CD4-positive, alpha-beta T cell treated with Interferon alpha-2 for 1 hour (primary cell): ENCODE measurements at places on chromosomes 11 and 22.

DNA sequence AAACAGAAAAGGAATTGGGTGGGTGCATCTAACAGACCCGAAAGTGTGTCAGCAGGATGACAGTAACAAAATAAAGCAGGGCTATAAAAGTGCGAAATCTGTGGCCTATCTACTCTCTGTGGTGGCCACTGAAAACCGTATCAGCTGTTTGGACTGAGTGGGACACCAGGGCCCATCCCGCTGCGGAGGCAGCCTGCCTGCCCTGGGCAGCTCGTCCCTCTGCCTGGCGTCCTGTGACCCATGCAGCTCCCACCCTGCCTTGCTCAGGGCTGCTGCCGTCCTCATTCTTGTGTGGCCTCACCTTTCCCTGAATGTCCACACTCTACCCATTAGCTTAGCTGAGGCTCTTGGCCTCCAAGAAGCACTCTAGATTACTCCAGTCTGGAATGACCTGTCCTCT lies 30.4 kb downstream of the CARS1 start:
- no peak for DNase-seq

GRCh38 chr22:19597399-19597735 lies 73.2 kb upstream of the CLDN5 start:
- DNase-seq, result peak; percentile 58

DNA sequence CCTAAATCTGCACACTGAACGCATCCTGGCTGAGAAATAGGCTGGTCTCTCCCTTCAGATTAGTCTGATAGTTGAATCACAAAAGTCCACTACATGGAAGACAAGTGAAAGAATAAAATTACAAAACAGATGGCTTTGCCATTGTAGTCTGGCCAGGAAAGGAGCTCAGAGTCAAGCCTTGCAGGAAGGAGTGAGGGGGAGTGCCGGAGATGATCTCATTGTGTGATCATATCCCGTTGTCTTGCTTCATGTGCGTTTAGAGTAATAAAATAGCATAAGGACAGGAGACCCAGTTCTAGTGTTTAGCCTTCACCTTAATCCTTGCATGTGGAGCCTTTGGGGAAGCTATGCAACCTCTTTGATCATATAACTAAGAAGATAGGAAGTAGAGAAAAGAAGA lies 666.7 kb upstream of the RAG2 start:
- DNase-seq, result no peak

- no peak for DNase-seq
These were observed 9.4 kb downstream of the NCF4 start for GRCh38 chr22:36870250-36870649.

DNA sequence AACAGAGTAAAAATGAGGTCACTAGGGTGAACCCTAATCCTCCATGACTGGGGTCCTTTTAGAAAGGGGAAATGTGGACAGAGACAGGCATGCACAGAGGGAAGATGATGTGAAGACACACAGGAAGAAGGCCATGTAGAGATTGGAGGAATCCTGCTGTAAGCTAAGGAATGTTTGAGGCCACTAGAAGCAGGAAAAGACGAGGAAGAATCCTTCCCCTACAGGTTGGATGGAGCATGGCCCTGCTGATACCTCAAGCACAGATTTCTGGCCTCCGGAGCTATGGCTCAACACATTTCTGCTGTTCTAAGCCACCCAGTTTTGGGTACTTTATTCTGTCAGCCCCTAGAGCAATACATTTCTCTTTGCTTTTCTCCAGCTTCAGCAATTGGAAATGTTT lies 486.9 kb downstream of the MIAT start:
- DNase-seq, result no peak

- no peak for DNase-seq
These were observed 12.5 kb upstream of the MS4A10 start for GRCh38 chr11:60772666-60773065.

- no peak for DNase-seq
These were observed 15.8 kb downstream of the CCDC134 start for GRCh38 chr22:41816241-41816640.

- no peak for DNase-seq
These were observed 67.9 kb upstream of the WNT7B start for GRCh38 chr22:46044621-46045458.

DNA sequence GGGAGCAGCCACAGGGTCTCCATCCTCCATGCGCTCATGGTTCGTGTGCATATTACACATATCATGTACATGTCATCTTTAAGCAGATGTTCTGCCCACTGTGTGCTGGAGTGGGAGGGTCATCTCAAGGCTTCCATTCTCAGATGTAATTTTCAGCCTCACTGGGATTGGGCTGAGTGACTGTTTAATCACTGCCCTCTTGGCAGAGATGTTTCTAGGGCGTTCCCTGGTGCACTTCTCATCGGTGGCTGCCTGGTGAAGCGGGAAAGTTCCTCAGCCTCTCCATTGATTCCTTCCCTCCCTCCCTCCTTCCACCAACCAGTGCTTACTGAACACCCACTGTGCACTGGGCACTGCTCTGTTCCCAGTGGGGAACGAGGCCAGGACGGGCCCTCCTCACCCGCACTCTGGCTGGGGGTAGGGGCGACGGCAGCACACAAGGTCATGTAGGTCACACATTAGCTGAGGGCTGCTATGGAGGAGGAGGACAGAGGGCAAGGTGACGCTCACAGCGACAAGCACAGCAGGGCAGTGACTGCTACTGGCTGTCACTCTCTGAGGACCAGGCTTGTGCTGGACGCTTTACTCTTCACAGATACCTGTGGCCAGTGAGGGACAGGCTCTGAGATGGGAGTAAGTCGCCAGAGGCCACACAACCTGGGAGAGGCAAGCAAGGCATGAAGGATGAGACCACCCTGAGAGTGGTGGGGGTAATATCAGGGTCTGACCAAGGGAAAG lies 22.9 kb downstream of the GNAZ start:
- no peak for DNase-seq

GRCh38 chr11:8948886-8949285 lies 6.1 kb upstream of the ASCL3 start:
- no peak for DNase-seq

GRCh38 chr11:133011604-133012003 lies 520.7 kb downstream of the OPCML start:
- DNase-seq, result no peak

- no peak for DNase-seq
These were observed 25.0 kb upstream of the MGAT3 start for GRCh38 chr22:39431821-39432251.

DNA sequence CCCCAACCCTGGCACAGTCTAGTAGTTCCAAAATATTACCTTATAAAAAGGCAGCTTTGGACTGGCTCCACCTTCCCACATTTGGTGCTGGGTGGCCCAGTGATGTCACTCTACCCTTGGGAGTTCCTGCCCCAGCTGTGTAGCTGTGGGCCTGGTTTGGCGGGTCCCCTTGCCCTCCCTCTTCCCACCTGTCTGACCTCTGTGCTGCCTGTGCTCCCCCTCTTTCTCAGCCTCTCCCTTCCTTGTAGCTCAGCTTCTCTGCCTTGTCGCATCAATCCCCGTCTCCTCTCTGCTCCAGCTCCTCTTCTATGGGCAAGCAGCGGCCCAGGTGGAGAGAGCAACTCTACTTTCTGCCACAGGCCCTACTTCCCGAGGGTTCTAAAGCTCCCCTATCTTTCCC lies 54.6 kb downstream of the CHRDL2 start:
- no peak for DNase-seq
